ENCODE measurements at places on chromosomes 12 and 14. TPM values are rescaled to one million over a fixed set of nuclear protein-coding genes. Genes with fewer than 3 reads are reported as not detected.

DNA sequence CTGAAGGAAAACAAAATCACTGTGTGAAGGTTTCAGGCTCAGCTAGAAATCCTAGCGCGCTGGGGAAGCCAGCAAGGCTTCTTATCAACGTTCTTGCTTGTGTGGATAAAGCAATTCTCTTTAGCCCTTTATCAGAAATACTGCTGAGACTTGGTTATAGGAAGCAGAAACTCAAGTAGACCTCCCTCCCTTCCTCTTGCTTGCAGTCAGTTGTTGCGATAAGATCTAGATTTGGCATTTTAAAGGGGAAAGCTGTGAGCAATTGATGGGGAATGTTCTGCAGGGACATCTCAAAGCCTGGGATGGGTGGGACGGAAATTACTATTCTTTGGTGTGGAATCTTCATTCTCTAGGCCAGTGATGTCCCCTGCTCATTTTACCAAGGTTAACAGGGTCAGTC is 76.4 kb upstream of the ANO4 start:
- H3K4me1 ChIP-seq = peaks cover 13% of the 10 kb centered on the region
- H3K36me3 ChIP-seq = no peaks in the 10 kb centered on the region
- H3K4me3 ChIP-seq = no peak overlapping the region
- DNase-seq = no peak
- H3K27ac ChIP-seq = no peak overlapping the region

DNA sequence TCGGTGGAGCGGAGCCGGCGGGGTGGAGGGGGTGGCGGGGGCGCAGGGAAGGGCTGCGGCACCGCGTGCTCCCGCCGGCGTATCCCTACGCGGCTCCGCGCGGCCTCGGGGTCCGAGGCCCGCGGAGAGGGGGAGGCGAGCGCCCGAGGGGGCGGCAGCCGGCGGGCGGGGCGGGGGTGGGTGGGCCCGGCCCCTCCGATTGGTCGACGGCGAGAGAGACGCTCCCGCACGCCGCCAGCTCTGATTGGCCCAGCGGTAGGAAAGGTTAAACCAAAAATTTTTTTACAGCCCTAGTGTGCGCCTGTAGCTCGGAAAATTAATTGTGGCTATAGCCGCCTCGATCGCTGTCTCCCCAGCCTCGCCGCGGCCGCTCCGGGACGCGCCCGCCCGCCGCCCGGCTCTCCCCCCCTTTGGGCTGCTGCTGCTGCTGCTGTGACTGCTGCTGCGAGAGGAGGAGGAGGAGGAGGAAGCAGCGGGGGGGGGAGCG is at the start of gene FOXG1:
Gene FOXG1, plus strand, starts transcription at position 319 of the 487 bp plus-strand sequence. CDS start 493 bp downstream, outside the sequence.
- peak within 1 kb of the TSS; percentile 53 for H3K4me3 ChIP-seq
- peaks cover 7% of the 10 kb centered on the region for H3K4me1 ChIP-seq
- H3K27me3 ChIP-seq = peaks cover 91% of the 10 kb centered on the region
- peak within 1 kb of the TSS; percentile 13 for H3K27ac ChIP-seq
- H3K36me3 ChIP-seq = no peaks in the 10 kb centered on the region

- H3K27me3 ChIP-seq = no peaks in the 10 kb centered on the region
- H3K4me3 ChIP-seq = no peak overlapping the region
- DNase-seq = no peak
Observed at GRCh38 chr12:124243936-124244335, 51.0 kb upstream of the RFLNA start.

GRCh38 chr14:98564006-98564405 is 708.0 kb downstream of the BCL11B start:
- no peaks in the 10 kb centered on the region for H3K36me3 ChIP-seq
- no peaks in the 10 kb centered on the region for H3K4me1 ChIP-seq
- H3K4me3 ChIP-seq = no peak overlapping the region
- H3K27me3 ChIP-seq = peaks cover 42% of the 10 kb centered on the region
- H3K27ac ChIP-seq = no peak overlapping the region

GRCh38 chr12:94851396-94852028 is 152.0 kb downstream of the NDUFA12 start:
- no peak overlapping the region for H3K27ac ChIP-seq
- no peak overlapping the region for H3K4me3 ChIP-seq
- no peaks in the 10 kb centered on the region for H3K4me1 ChIP-seq

- H3K4me1 ChIP-seq = peaks cover 26% of the 10 kb centered on the region
- no peak for DNase-seq
- no peaks in the 10 kb centered on the region for H3K36me3 ChIP-seq
Observed at GRCh38 chr12:89815225-89815624, 106.6 kb upstream of the ATP2B1 start.

- H3K4me3 ChIP-seq = no peak overlapping the region
- no peaks in the 10 kb centered on the region for H3K27me3 ChIP-seq
- peaks cover 8% of the 10 kb centered on the region for H3K4me1 ChIP-seq
Observed at GRCh38 chr12:66538970-66539369, 139.9 kb downstream of the GRIP1 start.

GRCh38 chr14:106809615-106810014 is 1283.2 kb downstream of the TMEM121 start:
- DNase-seq = no peak
- H3K4me3 ChIP-seq = no peak overlapping the region
- H3K27ac ChIP-seq = no peak overlapping the region
- no peaks in the 10 kb centered on the region for H3K36me3 ChIP-seq
- no peaks in the 10 kb centered on the region for H3K27me3 ChIP-seq

GRCh38 chr12:110246636-110247339 is 34.3 kb upstream of the ATP2A2 start:
- peaks cover 15% of the 10 kb centered on the region for H3K36me3 ChIP-seq
- peak overlapping the region; percentile 15 for H3K4me3 ChIP-seq
- no peaks in the 10 kb centered on the region for H3K27me3 ChIP-seq

DNA sequence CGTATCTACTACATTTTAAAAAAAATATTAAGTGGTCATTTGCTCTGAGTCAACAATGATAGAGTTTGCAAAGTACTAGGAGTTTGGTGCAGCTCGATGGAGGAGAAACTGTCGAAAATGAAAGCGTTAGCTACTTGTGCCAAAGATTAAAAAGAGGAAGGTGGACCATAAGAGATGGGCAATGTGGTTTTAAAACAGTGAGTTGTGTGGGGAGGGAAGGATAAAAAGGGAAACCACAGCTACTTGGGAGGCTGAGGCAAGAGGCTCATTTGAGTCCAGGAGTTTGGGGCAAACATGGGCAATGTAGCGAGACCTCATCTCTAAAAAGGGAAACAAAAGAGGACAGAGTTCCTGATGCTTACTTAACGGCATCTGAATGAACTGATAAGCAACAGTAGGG is 18.2 kb upstream of the STRAP start:
- DNase-seq = no peak
- no peak overlapping the region for H3K4me3 ChIP-seq
- peaks cover 4% of the 10 kb centered on the region for H3K4me1 ChIP-seq

DNA sequence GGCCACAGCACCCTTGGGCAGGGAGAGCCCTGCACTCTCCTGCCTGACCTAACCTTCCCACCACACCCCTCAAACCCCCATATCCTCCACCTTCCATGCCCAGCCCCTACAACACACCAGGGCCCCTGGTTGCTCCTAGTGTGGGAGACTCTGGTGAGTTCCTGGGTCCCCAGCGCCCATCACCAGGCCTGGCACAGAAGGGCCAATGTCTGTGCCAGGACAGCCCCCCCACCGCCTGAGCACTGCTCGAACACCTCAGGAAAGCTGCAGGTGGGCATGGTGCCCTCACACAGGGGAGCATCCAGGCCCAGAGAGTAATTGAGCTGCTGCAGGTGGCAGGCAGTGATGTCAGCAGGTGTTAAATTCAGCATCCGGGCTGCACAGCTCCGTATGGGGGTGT is 15.2 kb downstream of the ADCY6 start:
- H3K27ac ChIP-seq = no peak overlapping the region
- H3K4me1 ChIP-seq = no peaks in the 10 kb centered on the region
- no peak for DNase-seq
- peaks cover 42% of the 10 kb centered on the region for H3K36me3 ChIP-seq
- no peak overlapping the region for H3K4me3 ChIP-seq
- no peaks in the 10 kb centered on the region for H3K27me3 ChIP-seq

- H3K4me1 ChIP-seq = peaks cover 25% of the 10 kb centered on the region
- no peak overlapping the region for H3K4me3 ChIP-seq
- no peak overlapping the region for H3K27ac ChIP-seq
- no peak for DNase-seq
Observed at GRCh38 chr12:4160314-4161040, 113.1 kb upstream of the CCND2 start.

- H3K27ac ChIP-seq = no peak overlapping the region
- DNase-seq = no peak
- H3K27me3 ChIP-seq = peaks cover 26% of the 10 kb centered on the region
- peaks cover 21% of the 10 kb centered on the region for H3K4me1 ChIP-seq
- no peaks in the 10 kb centered on the region for H3K36me3 ChIP-seq
- no peak overlapping the region for H3K4me3 ChIP-seq
Observed at GRCh38 chr14:22383515-22384166, 205.4 kb downstream of the DAD1 start.

DNA sequence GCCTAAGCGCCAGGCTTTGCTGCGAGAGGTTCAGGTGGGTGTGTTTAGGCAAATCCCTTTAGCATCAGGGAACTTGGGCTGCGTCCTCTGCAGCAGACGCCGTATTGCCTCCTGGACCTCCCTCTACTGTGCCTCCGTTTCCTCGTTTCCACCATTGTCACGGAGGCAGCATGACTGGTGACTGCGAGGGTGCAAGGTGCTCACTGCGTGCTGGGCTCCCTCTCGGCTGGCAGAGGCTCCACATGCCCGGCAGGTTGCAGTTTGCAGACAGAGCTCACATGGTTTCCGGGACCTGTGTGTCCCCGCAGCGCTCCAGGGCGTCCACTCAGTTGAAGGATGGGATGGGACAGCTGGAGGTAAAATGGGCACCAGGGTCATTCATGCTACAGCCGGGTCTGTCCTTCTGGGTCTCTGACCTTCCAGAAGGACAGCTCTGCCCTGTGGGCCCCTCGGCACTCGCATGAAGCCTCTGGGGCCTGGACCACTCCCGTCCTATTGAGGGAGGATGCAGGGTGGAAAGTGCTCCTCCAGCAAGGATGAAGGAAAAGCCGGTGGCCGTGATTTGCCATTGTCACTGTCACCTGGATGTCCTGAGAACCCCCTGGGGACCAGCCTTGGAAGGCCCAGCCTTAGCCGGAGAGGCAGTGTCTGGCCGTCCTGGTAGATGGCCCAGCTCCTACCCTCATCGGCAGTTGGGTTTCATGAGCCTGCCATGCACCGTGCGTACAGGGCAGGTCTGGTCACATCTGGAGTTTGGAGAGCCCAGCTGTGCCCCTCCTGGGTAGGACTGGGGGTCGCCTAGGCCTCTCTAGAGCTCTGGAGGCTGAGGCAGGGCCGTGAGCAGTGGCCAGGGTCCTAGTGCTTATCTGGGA is 146.5 kb downstream of the KIF26A start:
- H3K27me3 ChIP-seq = peaks cover 2% of the 10 kb centered on the region
- no peak for DNase-seq
- no peak overlapping the region for H3K27ac ChIP-seq
- peaks cover 2% of the 10 kb centered on the region for H3K4me1 ChIP-seq
- no peaks in the 10 kb centered on the region for H3K36me3 ChIP-seq

GRCh38 chr12:111984820-111985219 is 28.1 kb downstream of the TMEM116 start:
- no peaks in the 10 kb centered on the region for H3K4me1 ChIP-seq
- no peaks in the 10 kb centered on the region for H3K27me3 ChIP-seq

DNA sequence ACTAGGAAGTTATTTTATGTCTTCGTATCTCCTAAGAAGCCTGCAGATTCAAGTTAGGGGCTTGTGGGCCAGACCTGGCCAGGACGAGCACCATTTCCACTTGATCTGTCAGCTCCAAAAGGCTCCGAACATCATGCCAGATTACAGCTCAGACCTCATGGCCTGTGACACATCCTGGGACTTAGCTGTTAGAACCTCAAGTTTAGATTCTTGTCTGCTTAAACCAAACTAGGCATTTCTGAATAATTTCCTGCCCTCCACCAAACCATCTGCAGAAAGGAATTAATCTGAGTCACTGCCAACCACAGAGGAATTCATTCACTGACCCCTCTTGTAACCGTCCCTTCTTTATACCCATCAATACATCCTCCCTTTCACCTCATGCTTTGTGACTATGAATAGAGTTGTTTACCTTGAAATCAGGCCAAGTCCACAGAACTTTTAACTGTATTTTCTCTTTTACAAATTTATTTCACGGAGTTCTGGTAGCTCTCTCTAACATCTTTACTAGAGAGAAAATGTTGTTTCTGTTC is 120.3 kb downstream of the FBXL14 start:
- no peak for DNase-seq
- no peak overlapping the region for H3K4me3 ChIP-seq
- H3K36me3 ChIP-seq = no peaks in the 10 kb centered on the region
- H3K4me1 ChIP-seq = peaks cover 6% of the 10 kb centered on the region

DNA sequence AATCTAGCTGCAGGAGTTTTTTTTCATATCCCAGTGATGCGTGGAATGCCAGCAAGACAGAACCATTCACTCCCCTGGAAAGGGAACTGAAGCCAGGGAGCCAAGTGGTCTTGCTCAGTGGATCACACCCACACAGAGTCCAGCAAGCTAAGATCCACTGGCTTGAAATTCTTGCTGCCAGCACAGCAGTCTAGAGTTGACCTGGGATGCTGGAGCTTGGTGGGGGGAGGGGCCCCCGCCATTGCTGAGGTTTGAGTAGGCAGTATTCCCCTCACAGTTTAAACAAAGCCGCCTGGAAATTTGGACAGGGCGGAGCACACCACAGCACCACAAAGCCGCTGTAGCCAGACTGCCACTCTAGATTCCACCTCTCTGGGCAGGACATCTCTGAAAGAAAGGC is 86.9 kb upstream of the STXBP6 start:
- H3K27ac ChIP-seq = no peak overlapping the region
- H3K4me1 ChIP-seq = peaks cover 10% of the 10 kb centered on the region
- no peak overlapping the region for H3K4me3 ChIP-seq
- H3K36me3 ChIP-seq = peaks cover 4% of the 10 kb centered on the region
- H3K27me3 ChIP-seq = no peaks in the 10 kb centered on the region

- DNase-seq = no peak
- H3K4me3 ChIP-seq = no peak overlapping the region
- H3K27ac ChIP-seq = peak overlapping the region; percentile 37
- H3K36me3 ChIP-seq = peaks cover 12% of the 10 kb centered on the region
- H3K27me3 ChIP-seq = no peaks in the 10 kb centered on the region
Observed at GRCh38 chr12:121240484-121241101, 30.7 kb downstream of the P2RX4 start.

CLEC4A gene
- total RNA-seq = 1.1 TPM

ACACB gene
- 16.4 TPM for total RNA-seq

GALNT16 gene
- total RNA-seq = 6.4 TPM

NINJ2 gene
- total RNA-seq = 0.69 TPM

FGD4 gene
- 13.5 TPM for total RNA-seq

KRT74 gene
- not detected for total RNA-seq

TMTC3 gene
- total RNA-seq = 39.3 TPM

EDDM3A gene
- not detected for total RNA-seq

TAS2R19 gene
- 8.0 TPM for total RNA-seq

MANSC1 gene
- 16.6 TPM for total RNA-seq

TEAD4 gene
- 39.0 TPM for total RNA-seq

ARHGEF40 gene
- 96.2 TPM for total RNA-seq
